GM12891 (cell line): ENCODE measurements at places on chromosomes 7 and 10.

- no peak for DNase-seq
Observed at GRCh38 chr7:112138325-112138852, 67.8 kb downstream of the DOCK4 start.

- DNase-seq, result no peak
Observed at GRCh38 chr7:25926009-25926408, 226.0 kb upstream of the NFE2L3 start.

- DNase-seq, result no peak
Observed at GRCh38 chr10:56181607-56182006, 179.5 kb downstream of the ZWINT start.

GRCh38 chr10:16907687-16908086, 90.5 kb upstream of the RSU1 start:
- DNase-seq, result no peak

DNA sequence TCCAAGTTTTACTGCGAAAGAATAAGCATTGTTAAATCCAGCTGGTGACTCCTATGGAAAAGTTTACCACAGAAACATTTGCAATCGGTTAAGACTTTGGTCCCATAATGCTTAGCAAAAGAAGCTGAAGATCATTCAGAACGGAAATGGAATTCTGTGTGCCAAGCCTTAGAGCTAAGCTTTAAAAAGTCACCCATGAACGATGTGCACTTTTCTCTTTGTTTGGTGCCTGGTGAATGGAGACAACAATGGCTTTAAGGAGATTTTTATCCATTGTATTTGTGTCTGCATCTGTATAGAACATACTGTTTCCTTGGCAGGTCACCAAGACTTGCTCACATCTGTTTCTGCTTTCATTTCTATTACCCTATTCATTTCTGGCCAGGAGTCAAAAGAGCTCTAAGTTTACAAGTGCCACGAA, 26.3 kb upstream of the COL1A2 start:
- no peak for DNase-seq

DNA sequence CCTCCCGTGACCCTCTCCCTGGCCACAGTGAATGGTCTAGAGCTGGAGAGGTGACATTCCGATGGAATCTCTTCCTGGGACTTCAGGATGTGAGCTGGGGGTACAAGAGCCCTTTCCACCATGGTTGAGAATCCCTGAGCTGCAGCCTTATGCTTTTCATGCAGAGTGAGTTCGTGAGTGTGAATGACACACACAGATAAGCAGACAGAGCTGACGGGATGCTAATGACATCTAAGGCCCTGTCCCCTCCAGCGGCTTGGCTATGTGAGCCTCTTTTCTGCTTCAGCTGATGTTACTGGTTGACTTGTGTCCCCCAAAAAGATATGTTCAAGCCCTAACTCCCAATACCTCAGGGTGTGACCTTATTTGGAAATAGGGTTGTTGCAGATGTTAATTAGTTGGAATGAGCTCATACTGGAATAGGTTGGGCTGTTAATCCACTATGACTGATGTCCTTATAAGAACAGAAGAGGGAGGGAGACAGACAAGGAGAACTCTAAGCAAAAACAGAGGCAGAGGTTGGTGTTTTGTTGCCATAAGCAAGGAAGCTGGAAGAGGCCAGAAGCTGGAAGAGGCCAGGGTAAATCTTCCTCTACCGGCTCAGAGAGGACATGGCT, 111.1 kb upstream of the AFAP1L2 start:
- DNase-seq, result no peak

- DNase-seq, result no peak
Observed at GRCh38 chr10:11180228-11180627, 162.6 kb downstream of the CELF2 start.

DNA sequence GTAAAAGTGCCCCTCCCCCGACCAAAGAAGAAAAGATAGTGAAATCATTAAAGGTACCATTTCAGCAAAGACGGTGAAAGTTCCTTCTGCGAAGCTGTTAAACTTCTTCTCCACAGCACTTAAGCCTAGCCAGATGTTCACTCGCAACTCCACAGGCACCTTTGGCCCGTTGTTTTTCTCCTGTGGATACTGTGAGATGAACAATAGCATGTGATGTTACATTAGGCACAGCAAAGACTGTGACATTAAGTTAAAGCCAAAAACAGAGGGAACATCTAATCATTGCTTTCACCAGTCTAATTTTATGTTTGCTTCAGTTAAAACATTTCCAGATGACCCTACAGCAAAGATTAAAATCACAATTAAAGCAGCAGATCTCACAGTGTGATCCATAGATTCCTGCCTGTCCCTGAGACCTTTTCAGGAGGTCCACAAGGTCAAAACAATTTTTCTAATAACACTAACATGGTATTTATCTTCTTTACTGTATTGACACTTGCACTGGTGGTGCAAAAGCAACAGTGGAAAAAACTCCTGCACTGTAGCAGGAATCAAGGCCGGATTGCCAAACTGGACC, 112.5 kb downstream of the MYOF start:
- no peak for DNase-seq

GRCh38 chr7:27210441-27211083, 10.7 kb upstream of the HOXA13 start:
- peak; percentile 56 for DNase-seq

GRCh38 chr10:125868372-125868975, 12.6 kb downstream of the DHX32 start:
- DNase-seq, result peak; percentile 15

DNA sequence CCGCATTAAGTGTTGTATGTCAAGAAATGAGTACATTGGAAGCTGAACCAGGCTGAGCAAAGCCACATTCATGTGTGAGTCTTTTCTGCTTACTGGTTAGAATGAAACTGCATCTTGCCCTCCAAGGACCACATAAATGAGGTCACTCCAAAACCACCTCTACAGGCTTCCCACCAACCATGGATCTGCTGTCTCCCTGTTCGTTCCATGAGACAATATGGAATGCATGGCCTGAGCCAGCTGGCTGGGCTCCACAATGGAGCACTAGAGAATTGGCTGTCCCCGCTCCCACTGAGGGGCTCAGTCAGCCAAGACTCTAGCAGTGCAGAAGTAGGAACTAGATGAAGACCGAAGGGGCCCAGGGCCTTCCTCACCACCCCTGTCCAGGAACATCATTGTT, 120.8 kb downstream of the TNS3 start:
- DNase-seq, result no peak

DNA sequence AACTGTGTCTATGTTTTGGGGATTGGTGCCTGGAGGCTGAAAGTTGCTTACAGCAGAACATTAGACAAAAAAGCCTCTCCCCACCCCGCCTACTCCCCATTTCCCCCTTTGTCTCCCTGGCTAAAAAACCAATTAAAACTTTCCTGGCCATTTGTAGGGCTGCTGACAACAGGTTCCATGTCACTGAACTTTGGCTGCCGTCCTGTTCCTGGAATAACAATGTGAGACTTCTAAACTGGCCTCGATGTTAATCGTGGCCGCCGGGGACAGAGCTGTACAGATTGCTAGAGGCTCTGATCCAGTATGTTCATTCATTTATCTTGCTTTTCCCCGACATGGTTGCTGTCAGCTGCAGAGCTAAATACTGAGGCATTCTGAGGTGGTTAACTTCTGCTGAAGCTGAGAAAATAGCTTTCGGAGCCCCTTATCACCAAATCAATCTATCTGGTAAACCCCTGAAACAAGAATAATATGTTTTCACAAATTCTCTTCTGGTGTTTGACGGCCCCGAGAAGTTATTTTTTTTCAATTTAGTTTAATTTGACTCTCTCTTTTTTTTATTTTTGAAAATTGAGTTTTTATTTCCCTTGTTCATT, 271.6 kb downstream of the GFRA1 start:
- no peak for DNase-seq

GRCh38 chr10:77377034-77377433, 260.6 kb downstream of the KCNMA1 start:
- DNase-seq, result no peak

DNA sequence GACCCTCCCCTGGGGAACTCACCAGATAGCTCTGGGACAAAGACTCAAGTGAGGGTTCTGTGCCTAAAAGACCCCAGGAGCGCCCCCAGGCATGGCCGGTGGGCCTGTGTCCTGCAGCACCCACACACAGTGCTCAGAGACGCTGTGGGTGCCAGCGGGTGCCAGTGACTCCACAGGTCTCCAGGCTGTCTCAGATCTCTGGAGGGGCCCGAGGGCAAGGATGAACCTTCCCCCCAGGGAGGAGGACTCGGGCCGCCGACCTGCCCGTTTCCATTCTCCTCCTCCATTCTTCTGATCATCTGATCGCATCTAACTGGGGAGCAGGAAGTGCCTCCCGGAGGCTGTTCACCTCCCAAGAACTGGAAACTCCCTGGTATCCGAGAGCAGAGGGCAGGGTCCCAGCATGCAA, 980 bp downstream of the ADAM8 start:
- no peak for DNase-seq

DNA sequence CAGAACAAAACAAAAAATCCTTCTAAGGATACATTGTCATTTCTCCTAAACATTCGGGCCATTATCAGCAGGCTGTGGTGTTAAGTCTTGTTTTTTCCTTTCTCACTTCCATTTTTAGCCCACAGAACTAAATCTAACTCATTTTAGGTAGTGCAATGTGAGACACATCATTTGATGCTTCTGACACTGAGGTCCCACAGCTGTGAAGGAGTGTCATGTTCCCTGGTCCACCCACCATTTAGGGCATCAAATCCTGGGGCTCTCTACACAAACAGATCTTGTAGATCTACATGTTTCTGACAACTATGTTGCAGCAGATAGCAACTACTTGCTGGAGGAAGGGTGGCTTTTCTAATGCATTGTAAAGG, 232.5 kb upstream of the IGFBP3 start:
- no peak for DNase-seq

DNA sequence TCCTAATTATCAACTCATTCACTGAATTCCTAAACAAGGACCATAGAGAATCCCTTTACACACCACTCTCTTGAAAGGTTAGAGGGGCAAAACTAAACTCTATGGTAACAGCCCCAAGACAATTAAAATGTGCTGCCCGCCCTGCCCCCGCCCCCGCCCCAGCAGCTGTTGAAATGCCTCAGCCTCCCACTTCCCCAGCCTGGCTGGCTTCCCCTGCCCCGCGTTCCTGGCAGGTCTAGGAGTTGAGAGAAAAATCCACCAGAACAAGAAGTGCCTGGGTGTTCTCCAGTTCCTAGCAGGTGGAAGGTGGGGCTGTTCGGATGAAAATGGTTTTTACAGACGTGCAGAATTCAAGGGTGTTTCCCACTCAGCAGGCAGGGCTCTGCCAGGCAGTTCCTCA, 109.5 kb upstream of the ZEB1 start:
- no peak for DNase-seq

- DNase-seq, result no peak
Observed at GRCh38 chr7:79434867-79435266, 18.6 kb downstream of the MAGI2 start.
